ENCODE measurements at places on chromosomes 5 and 9.

- DNase-seq: no peak
These were observed 225.9 kb upstream of the MAP3K1 start for GRCh38 chr5:56589481-56589860.

DNA sequence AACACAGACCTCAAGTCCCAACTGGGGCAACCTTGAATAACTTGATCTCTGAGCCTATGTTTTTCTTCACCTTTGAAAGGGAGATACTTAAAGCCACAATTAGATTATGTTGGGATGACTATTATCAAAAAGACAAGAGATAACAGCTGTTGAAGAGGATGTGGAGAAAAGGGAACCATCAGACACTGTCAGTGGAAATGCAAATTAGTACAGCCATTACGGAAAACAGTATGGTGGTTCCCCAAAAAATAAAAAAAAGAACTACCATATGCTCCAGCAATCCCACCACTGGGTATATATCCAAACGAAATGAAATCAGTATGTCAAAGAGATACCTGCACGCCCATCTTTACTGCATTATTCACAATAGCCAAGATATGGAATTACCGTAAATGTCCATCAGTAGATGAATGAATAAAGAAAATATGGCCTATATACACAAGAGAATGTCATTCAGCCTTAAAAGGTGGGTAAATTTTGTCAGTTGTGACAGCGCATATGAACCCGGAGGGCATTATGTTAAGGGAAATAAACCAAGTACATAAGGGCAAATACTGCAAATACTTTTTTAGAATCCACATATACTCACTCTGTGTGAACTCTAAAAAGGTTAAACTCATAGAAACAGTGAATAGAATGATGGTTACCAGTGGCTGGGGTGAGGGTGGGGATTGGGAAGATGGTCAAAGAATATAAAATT lies 12.7 kb downstream of the FAT2 start:
- DNase-seq: no peak

DNA sequence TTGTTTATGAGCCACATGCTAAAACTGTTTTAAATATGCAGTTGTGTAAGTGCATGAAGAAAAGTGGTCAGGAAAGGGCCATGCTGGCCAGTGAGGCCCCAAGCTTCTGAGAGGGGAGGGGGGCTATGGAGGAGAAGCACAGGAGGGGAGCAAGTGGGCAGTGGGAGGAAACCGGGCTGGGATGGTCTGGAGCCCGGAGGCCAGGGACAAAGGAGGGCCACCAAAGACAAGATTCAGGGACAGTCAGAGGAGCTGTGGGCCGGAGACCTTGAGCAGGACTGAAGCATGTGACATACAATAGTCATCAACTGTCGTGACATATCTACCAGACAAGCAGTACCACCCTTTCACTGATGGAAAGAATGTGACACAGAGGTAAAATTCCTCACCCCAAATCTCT lies 333.2 kb upstream of the IRX1 start:
- DNase-seq: no peak

DNA sequence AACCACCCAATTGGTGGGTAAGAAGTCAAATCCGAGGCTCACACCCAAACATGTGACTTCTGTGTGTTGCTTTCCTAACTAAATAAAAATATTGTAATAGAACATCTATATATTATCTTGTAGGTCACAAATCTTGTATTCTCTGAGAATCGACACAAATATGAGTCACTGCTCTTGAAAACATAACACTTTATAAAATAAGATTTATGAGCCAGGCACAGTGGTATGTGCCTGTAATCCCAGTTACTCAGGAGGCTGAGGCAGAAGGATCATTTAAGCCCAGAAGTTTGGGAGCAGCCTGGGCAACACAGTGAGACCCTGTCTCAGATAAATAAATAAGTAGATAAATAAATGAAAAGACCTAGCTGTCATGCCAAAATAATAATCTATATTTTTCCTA lies 624.1 kb downstream of the ANXA1 start:
- DNase-seq: no peak

DNA sequence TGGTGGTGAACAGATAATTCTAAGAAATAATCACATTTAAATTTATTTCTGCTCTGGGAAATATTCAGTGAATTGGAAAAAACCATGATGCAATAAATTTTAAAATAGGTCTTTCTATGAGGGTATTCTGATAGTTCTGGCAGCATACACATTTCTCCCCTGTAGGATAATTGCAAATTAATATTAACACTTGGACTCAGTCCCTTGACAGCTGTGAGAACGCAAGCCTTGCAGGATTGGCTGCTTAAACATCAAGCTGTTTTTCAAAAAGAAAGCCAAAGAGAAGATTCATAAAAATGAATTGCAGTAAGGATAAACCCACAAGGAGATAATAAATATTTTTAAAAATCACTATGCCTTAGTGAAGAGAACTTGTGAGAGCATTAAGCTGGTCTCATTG lies 180.0 kb downstream of the MTRR start:
- DNase-seq: no peak
